Hematopoietic multipotent progenitor cell treated with erythropoietin and hydrocortisone succinate and interleukin-3 and kit ligand, for 6 days (in vitro differentiated cells): ENCODE measurements at places on chromosomes 3 and 15.

DNA sequence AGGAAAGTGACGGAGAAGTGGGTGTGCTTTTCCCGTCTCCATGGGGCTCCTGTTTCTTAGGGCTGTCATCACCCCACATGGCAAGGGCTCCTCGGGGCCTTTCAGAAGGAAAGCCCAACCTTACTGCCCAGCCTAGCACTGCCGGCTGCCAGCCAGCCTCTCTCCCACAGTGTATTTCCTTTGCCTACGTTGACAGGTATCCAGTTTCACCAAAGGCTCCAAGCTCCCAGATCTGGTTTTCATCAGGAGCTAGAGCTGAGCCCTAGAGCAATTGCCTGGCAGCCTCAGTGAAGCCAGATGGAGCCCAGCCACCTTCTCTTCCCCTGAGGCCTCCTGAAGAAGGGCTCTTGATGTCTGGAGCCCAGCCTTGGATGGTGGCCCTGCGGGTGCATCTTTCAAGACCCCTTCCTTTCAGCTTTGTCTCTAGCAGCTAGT lies 20.2 kb downstream of the CRABP1 start:
- DNase-seq: no peak

DNA sequence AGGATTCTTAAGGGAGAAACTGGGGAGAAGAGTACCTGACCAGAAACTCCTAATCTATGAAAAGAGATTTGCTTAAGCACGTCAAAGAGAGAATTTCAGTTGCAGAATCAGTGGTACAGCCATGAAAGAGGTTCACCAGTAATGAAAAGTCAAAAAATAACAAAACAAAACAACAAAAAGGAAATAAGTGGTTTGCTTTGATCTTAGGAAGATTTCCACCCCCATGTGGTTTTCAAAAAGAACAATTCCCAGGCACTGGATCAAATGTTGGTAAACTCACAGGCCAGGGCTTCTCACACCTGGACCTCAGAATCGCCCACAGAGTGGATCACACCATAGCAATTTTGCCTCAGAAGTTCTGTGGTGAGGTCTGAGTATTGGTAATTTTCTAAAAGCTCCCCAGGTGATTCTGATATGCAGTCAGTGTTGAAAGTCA lies 67.5 kb downstream of the TMEM39A start:
- DNase-seq: no peak

DNA sequence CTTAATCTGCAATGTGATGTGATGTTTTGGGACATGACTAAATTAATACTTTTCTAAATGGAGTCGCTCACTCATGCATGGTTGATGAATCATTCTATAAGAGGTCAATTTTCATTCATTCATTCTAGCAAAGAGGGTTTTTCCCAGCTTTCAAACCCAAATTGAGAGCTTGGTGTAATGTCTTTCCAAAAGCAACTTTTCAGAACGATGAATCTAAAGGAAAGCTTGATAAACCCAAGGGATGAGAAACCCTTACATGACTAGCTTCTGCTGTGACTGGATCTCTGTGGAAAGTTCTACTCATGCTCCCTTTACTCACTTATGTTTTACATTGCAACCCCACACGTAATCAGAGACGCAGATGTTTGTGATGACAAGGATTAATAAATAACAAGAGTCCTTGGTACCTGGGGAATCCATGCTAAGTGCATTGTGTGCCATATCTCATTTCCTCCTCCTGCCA lies 47.7 kb downstream of the PDZRN3 start:
- DNase-seq: no peak

- no peak for DNase-seq
Measured at GRCh38 chr15:28954466-28955159, 68.8 kb downstream of the APBA2 start.

- no peak for DNase-seq
Measured at GRCh38 chr15:90225504-90226234, 8.1 kb downstream of the CIB1 start.

- DNase-seq: no peak
Measured at GRCh38 chr3:52894756-52895155, 2.6 kb downstream of the STIMATE start.

- no peak for DNase-seq
Measured at GRCh38 chr3:28244491-28244890, 3.1 kb downstream of the CMC1 start.

- no peak for DNase-seq
Measured at GRCh38 chr3:129614435-129614834, 8.0 kb upstream of the PLXND1 start.

DNA sequence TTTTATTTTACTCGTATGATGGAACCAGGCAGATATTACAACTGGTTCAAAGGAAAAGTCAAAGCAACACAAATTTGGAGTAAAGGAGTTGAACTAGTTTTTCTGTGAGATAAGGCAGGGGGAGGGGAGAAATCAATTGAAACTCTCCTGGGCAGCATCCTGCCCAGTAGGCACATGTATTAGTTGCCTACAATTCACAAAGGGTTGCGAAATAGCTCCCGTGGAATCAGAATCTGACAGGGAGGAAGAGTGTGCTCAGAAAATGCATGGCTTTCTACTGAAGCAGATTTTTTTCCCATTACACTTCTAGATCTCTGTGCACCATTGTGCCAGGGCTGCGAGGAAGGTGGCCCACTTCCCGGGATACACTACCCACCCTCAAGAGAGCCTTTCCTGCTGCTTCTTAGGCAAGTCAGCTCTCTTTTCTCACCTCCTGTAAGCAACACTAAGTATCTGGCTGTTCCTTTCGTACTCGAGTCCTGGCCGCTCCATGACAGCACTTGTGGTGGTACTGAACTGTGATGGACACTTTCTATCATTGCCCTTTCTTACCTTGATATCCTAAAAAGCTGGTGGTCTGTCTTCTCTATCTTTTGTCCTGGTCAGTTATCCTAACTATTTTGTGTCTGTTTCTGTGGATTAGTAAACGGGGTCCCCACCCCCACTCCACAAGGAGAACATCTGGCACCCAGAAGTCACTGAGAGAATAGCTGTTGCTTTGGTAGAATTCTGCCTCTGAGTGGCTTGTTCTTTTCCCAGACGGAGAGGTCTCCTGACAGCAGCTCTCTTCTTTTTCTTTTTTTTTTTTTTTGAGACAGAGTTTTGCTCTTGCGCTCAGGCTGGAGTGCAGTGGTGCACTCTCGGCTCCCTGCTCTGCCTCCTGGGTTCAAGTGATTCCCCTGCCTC lies 74.8 kb downstream of the RPL39L start:
- DNase-seq: peak; percentile 27

DNA sequence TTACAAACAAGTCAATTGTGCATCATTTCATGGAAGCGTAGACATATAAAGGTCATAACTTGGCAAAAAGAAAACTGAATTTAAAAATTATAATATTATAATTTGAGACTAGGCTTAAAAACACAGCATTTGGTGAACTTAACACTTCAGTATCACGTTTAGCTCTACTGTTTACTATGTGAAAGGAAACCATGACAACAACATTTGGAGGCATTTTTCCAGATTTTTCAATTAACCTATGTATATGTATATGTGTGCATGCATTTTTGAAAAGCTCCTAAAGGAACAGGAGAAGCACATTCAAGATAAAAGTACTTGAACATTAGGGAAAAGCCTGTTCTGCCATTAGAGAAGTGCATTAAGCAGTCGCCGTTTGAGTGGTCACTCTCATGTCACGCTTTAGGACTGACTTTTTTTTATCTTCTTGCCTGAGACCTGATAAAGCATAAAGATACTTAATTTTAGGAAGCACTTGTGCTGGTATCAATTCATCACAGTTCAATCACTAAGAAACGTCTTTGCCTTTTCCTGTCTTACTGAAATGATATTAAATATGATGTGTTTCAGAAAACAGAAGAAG lies 156.0 kb downstream of the NAALADL2 start:
- DNase-seq: peak; percentile 36

GRCh38 chr15:81895723-81896122 lies 150.1 kb downstream of the MEX3B start:
- DNase-seq: no peak

DNA sequence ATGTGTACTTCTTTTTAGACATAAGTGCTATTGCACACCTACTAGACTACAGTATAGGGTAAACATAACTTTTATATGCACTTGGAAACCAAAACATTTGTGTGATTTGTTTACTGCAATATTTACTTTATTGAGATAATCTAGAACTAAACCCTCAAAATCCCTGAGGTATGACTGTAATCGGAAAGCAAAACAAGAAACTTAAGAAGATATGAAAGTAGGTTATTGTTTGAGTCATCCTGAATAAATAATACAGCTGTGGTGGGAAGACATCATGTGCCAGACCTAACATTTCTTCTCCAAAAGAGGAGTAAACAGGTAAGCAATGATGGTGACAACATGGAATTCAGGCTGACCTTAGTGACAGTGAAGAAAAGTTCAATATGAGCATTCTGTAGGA lies 765.5 kb downstream of the OTOL1 start:
- DNase-seq: no peak

DNA sequence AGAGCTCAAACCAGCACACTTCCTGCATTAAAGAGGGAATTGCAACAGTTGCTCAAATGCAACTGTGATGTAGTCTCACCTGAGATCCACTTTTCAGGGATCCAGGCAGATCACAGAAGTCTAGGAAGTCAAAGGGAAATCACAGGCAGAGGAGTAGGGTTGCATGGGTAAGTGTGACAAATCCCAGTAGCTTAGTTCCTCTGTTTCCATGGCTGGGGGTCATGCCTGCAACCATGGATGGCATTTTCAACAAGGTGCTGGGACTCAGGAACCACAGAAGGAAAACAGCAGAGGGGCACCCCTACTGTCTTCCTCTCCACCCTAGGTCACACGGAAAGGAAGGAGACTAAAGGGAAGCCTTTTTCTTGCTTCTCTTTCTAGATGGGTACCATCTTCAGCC lies 36.5 kb upstream of the ARNT2 start:
- DNase-seq: no peak

DNA sequence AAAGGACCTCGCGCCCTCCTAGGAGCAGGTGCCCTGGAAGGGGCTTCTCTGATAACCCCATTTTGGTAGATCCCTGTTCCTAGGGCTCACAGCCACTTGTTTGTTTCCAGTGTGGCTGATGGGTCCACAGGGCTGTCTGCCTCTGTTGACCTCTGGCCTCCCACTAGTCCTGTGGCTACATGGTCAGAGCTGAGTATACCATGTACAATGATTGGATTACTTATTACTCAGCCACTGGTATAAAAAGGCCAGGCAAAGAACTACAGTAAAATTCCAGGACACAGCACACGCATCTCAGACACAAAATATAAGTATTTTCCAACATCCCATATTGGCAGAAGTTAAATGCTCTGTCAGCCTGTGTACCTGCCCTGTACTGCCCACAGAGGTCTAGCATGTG lies 277.3 kb downstream of the GABRG3 start:
- no peak for DNase-seq

- peak; percentile 10 for DNase-seq
Measured at GRCh38 chr3:14472471-14473351, 67.4 kb downstream of the GRIP2 start.

DNA sequence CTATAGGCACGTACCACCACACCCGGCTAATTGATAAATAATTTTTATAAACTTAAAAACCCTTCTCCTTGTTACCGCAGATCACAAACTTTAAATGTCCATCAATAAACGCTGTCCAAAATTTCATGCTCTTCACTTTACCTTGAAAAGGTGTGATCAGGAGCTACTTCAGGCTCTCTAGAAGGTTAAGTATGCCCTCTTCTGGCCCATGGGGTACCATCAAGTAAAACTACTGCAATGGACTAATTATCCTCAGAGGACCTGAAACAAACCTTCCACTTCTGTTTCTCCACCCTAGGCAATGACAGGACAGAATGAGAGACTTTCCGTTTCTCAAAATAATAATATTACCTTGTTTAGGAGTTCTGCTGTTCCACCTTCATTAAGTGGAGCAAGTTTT lies 9.2 kb downstream of the LZTFL1 start:
- DNase-seq: peak; percentile 42

- no peak for DNase-seq
Measured at GRCh38 chr3:104206925-104207324, 1159.8 kb upstream of the ALCAM start.
